ENCODE measurements at places on chromosomes 5 and 9.

- no peak for DNase-seq
Measured at GRCh38 chr5:67315082-67315989, 118.7 kb upstream of the CD180 start.

GRCh38 chr5:76069061-76069735 lies 14.0 kb upstream of the SV2C start:
- DNase-seq: no peak

- no peak for DNase-seq
Measured at GRCh38 chr5:181190711-181191525, 14.1 kb downstream of the TRIM7 start.

DNA sequence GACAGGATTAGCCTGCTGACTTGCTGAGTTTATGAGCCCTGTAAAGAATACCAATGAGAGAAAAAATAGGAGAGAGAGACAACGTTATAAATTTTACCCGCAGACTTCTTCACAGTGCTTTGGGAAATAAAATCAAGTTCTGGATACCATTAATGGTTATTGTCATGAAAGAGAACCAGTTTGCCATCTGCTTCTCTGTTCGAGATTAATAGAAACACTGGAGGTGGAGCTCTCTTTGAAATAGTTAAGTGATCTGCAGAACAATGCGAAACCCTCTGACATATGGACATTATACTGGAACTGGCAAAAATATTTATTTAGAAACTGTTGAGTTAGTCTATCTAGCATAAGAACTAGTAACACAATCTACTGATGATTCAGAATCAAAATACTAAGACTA lies 500.7 kb downstream of the CDH12 start:
- no peak for DNase-seq

DNA sequence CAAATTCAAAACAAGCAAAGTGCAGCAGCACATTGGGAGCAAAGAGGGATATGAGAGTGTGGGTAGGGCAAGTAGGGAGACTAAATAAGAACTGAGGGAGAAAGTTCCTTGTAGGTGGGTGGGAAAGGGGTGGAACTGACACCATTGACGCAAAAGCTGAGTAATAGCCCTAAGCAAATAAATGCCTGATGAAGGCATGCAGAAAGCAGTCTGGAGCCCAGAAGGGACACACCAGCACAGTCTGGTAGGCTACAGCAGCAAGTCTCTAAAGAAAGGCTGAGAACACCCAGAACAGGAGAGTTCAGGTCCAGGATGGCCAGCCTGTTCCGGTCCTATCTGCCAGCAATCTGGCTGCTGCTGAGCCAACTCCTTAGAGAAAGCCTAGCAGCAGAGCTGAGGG lies at the start of gene INSL4:
Gene INSL4, plus strand, starts transcription at position 208 of the 400 bp plus-strand sequence. Its CDS starts 105 bp downstream, at position 313.
- DNase-seq: no peak

- no peak for DNase-seq
Measured at GRCh38 chr5:14716755-14717752, 52.5 kb downstream of the OTULIN start.

GRCh38 chr5:144812763-144813162 lies 642.1 kb downstream of the KCTD16 start:
- no peak for DNase-seq

- no peak for DNase-seq
Measured at GRCh38 chr5:169923988-169924387, 56.3 kb downstream of the INSYN2B start.

DNA sequence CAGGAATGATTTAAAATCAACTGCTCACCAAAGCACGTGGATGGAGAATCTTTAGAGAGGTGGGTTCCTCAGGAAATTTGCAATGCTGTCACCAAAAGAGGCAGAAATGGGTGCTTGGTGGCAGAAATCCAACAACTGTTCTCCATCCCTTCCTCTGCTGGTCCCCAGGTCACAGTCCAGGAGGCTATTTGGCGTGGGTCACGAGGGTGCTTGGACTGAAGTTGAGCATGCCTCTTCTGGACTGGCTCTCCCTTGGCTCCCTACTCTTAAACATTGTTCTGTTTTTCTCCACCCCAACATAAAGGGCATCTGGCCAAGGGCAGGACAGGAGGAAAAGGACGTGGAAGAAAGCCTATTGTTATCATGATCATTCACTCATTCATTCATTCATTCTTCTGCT lies 58.9 kb downstream of the WWC1 start:
- no peak for DNase-seq

GRCh38 chr5:145668714-145669113 lies 166.4 kb downstream of the PRELID2 start:
- DNase-seq: no peak

- DNase-seq: no peak
Measured at GRCh38 chr5:179607160-179607931, 16.1 kb downstream of the HNRNPH1 start.

- no peak for DNase-seq
Measured at GRCh38 chr5:91125916-91126315, 257.2 kb downstream of the ARRDC3 start.

GRCh38 chr5:164000819-164001218 lies 495.4 kb downstream of the MAT2B start:
- no peak for DNase-seq

DNA sequence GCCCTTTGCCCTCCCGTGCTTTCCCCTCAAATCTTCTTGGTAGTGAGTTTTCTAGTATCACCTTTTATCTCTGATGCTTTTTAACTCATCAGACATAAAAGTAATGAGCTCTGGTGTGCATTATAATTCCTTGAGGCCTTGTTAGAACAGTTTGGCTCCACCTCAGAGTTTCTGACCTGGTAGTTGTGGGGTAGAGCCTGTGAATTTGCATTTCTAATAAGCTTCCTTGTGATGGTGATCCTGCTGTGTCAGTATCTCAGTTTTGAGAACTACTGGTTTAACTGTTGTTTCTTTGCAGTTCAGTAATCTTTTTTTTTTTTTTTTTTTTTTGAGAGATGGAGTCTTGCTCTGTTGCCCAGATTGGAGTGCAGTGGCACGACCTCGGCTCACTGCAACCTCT lies 31.1 kb downstream of the UBE2D2 start:
- DNase-seq: no peak

GRCh38 chr9:76820431-76820830 lies 56.2 kb downstream of the PCA3 start:
- DNase-seq: no peak

- DNase-seq: no peak
Measured at GRCh38 chr5:42929871-42930270, 110.2 kb downstream of the ANXA2R start.

- no peak for DNase-seq
Measured at GRCh38 chr9:37345038-37345437, 77.5 kb upstream of the GRHPR start.

DNA sequence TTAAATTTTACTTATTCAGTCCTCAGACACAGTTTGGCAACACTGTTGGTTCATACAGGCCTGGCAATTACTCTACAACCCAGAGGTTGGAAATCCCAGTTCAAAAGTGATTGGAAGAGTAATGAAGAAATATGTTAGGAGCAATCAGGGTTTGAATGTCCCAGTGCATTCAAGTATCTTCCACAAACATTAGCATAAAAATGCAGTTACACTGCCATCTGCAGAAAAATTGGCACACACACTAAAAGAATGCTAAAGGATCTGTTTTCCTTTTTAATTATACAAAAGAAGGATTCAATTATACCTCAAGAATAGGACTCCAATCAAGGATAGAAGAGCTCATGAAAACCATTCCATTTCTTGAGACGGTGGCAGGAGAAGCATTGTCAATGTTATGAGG lies 130.2 kb downstream of the DNAH5 start:
- peak; percentile 24 for DNase-seq

DNA sequence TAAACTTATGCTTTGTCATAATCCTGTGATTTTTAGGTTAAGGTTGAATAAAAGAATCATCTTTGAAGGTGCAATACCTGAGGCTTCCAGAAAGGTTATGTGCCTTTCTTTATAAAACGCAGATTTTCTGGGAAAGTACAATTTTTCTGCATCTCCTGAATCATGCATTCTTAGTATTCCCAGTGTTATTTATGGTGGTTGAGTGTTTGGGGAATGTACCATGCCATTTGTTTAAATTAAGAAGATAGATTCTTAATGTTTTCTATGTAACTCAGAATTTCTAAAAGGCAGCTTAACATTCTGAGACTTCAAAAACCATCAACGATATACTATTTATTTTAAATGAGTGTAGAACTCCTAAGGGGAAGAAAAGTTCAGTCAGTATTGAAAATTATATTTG lies 108.1 kb upstream of the FBN2 start:
- no peak for DNase-seq

DNA sequence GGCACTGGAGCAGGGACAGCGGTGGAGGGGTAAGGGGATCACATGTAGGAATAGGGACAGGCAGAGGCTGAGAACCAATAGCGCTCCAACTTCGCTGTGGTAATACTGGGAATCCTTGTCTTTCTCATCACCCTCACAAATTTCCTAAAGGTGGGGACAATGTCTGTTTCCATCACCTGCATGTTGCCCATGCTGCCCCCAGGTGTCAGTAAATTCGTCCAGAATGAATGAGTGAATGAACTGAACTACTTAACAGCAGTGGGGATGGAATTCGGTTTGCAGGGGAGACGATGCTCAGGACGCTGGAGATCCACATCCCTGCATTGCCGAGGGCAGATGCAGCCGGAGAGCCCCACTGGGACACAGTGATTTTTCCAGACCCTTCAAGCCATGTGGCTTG lies 129.9 kb downstream of the PDZD2 start:
- DNase-seq: no peak

GRCh38 chr5:174446988-174447387 lies 277.4 kb upstream of the MSX2 start:
- no peak for DNase-seq

GRCh38 chr5:143213851-143214363 lies 189.6 kb downstream of the NR3C1 start:
- no peak for DNase-seq

DNA sequence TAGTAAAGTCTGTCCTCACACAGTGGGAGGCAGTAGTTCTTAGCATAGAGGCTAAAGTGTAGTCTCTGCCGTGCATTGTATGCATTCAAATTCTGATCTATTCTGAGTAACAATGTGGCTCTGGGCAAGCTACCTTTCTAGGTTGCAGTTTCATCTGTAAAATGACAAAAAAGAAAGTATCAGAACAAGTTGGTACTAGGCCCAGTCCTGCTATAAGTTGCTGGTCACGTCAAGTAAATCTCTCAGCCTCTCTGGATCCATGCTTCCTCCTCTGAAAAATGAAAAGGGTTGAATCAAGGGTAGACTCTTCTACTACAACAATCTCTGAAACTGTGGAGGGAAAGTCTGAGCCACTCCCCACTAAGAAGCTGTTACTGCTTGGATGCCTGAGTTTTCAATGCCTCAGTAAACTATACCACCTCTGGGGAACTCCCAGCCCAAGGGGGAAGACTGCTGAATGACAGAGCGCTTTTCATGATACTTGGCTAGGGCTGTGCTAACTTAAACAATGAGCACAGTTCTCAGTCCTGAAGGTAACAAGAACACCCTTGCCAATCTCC lies 34.5 kb upstream of the SPARC start:
- no peak for DNase-seq

DNA sequence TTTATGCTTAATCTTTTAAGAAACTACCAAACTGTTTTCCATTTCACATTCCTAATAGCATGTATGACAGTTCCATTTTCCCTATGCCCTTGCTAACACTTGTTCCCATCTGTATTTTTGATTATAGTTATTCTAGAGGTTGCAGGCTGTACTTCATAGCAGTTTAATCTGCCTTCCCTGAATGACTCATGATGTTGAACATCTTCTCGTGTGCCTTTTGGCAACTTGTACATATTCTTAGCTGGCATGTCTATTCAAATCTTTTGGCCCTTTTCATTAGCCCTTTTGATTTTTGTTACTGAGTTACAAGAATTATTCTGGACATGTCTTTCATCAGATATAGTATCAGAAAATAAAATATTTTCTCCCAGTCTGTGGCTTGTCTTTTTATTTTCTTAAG lies 320.3 kb downstream of the DIRAS2 start:
- DNase-seq: no peak

DNA sequence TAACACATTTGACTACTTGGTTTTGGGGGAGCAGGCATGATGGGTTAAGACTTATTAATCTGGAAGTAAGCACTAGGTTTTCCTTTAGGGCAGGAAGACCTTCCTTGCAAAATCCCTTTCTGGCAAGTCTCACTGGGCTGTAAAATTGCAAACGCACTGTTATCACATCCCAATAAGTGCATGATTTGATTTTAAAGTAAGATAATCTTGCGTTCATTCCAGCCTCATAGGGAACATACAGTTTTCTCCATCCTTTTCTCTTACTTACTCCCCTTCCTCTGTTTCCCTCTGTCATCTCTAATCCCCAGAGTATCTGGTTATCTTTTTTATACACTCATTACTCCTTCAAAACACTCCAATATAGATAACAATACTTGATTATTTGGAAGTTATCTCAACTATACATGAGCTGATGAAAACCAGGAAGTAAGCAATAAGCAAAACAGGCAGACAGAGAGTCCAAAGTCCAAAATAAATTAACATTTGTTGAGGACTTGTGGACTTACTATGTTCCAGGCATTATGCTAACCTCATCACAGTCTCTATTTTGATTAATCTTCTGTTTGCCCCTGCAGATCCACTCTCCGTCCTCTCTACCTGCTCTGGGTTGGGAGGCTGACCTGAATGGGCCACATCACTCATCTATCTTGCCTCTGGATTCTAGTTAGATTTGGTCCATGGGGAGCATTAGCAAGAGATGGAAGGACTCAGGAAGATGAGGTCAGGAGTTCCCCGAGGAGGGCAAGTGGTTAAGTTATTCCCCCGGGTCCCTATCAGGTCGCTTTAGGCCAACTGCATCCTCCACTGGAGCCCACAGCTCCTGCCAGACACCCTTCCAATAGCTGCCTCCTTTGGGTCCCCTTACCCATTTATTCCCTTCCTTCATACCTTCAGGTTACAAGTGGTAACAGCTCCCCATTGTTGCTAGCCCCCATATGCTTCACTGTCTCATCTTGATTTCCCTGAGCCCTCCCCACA lies 60.2 kb downstream of the SLC22A5 start:
- DNase-seq: no peak

GRCh38 chr5:103410172-103410571 lies 151.6 kb downstream of the MACIR start:
- DNase-seq: no peak

DNA sequence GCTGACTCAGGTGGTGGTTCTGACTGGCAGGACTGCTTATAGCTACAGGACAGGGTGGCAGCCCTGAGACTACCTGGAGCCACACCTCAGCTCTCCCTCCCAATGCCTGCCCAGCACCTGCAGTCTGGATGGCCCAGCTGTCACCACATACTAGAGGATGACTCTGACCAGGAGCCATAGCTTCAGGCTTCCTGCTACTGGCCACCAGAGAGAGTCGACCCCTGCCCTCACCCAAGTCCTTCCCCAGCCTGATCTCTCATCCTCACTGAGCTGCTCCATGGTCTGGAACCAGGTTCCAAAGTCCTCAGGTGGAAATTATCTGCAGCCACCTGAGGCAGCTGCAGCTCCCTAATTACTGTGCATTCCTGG lies 25.6 kb upstream of the TDRD7 start:
- DNase-seq: no peak
